ENCODE measurements at places on chromosomes 1 and 21.
A peak's percentile ranks its signal among the peaks of the same experiment; 100 is the strongest.

DNA sequence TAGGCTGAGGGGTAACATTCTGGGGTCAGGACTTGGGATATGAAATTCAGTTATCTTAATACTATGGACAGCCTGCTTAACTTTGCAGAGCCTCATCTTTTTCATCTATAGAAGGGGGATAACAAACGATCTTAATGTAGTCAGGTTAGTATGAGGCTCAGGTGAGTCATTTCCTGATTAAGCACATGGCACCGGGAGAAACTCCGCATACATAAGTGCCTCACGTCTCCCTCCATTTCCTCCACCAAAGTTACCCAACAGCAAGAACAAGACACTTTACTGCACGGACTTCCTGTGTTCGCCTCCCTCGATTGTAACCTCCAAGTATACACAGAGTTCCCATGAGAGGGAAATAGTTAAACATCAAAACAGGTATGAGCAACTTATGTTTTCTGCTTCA, 112.7 kb upstream of the COA6 start:
- DNase-seq = no peak

- no peak for DNase-seq
These were observed 125.0 kb downstream of the PTPN14 start for GRCh38 chr1:214426426-214426812.

DNA sequence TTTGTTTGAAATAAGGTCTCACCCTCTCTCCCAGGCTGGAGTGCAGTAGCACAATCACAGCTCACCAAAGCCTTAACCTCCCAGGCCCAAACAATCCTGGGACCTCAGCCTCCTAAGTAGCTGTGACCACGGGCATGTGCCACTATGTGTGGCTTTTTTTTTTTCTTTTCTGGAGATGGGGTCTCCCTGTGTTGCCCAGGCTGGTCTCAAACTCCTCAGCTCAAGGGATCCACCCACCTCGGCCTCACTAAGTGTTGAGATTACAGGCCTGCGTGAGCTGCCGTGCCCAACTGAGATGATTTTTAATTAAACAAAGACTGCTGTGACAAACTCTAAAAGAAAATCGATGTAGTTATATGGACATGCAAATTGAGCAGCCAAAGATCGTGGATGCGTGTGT, 768.4 kb upstream of the ADGRL2 start:
- DNase-seq = no peak

DNA sequence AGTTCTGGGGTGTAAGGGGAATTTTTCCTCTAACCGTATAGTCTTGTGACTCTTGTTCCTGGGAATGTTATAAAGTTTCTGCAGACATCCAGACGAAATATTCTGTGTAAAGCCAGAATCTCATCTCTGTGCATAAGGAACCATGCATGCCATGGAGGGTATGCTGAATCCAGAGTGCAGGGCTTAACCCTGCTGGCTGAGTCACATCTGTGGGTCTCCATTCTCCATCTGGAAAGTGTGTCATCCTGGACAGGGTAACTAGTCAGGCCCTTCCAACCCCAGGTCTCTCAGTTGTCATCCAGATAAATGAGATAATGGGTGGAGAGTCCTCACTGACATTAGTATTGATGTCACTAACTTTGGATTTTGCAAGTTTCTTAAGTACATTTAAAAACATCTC, 48.8 kb downstream of the ATP5PO start:
- no peak for DNase-seq

DNA sequence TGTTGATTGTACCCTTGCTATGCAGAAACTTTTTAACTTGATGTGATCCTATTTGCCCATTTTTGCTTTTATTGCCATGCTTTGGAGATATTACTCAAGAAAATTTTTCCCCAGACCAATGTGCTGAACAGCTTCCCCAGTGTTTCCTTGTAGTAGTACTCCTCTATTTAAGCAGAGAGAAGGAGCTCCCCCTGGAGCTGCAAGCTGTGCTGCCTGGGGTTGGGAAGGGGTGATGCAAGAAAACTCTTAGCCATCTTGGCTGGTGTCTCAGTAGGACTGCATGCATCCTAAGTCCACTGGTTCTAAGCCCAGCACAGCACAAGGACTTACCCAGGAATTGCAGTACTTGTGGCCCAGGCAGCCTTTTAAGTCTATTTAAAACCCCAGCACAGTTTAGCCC, 121.6 kb downstream of the NTMT2 start:
- no peak for DNase-seq

DNA sequence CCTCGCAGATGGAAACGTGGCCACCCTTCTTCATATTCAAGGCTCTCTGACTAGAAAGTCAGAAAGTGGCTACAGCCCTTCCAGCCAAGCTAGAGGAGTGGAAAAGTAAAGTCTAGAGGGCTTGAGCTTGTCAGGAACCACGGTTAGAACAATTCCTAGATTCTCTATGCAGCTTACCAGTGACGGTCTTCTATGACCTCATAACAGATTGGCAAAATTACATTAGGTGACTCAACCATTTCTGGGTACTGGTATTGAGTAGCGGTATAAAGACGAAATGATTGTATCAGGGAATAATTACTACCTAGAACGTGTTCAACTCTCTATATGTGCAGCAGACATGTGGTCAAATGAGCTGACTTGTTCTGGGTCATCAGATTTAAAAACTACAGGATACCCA, 155.0 kb upstream of the RUNX1 start:
- no peak for DNase-seq

DNA sequence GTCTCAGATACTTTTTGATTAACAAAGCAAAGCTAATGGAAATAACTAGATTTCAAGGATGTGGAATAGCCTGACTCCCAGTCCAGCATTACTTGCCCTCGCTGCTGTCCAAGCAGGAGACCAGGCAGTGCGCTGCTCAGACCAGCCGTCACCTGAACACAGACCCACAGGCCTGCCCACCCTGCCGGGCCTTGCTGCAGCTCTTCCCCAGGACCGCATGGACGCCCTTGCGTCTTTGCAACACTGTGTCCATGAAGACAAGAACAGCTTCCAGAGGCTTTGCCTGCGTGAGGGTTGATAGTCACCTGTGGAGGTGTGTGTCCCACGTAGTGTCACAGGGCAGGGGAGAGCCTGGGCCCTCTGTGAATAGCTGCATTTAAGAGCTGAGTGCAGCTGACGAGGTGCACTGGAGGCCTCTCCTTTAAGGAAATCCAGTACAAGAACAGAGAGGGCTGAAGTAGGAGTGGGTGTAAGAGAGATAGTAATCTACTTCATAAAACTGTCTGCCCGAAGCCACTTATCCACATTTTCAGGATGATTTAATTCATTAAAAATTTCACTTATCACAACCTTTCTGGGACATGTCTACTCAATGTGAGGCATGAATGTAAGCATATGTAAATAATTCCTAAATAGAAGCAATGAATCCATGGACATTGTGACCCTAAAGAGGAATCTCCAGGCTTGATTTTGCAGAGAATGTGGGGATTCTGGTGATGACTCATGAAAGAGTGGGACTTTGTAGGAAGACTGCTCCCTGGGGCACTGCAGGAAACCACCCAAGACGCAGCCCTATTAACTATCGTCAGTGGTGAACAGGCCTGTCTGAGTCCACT, 176.2 kb upstream of the RAB4A start:
- no peak for DNase-seq

- no peak for DNase-seq
These were observed 22.0 kb downstream of the COL6A1 start for GRCh38 chr21:46003575-46004007.

DNA sequence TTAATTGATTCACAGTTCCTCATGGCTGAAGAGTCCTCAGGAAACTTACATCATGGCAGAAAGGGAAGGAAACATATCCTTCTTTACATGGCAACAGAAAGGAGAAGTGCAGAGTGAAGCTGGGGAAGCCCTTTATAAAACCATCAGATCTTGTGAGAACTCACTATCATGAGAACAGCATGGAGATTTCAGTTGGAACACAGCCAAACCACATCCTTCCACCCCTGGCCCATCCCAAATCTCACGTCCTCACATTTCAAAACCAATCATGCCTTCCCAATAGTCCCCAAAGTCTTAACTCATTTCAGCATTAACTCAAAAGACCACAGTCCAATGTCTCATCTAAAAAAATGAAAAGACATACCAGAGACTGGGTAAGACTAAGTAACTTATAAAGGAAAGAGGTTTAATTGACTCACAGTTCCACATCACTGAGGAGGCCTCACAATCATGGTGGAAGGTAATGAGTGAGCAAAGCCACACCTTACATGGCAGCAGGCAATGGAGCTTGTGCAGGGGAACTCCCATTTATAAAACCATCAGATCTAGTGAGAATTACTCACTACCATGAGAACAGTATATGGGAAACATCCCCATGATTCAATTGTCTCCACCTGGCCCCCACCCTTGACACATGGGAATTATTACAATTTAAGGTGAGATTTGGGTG, 105.2 kb downstream of the MRPL39 start:
- peak; percentile 17 for DNase-seq

- DNase-seq = no peak
These were observed 147.6 kb downstream of the AJAP1 start for GRCh38 chr1:4802024-4802423.

- DNase-seq = no peak
These were observed 470 bp upstream of the NAXE start for GRCh38 chr1:156591181-156591431.

GRCh38 chr1:167739752-167740151, 18.0 kb downstream of the MPZL1 start:
- DNase-seq = no peak

GRCh38 chr1:12309783-12310742, 80.2 kb downstream of the VPS13D start:
- no peak for DNase-seq

GRCh38 chr21:33993286-33994231, 78.0 kb upstream of the ATP5PO start:
- DNase-seq = no peak

GRCh38 chr1:40922969-40923368, 56.5 kb upstream of the CTPS1 start:
- no peak for DNase-seq

DNA sequence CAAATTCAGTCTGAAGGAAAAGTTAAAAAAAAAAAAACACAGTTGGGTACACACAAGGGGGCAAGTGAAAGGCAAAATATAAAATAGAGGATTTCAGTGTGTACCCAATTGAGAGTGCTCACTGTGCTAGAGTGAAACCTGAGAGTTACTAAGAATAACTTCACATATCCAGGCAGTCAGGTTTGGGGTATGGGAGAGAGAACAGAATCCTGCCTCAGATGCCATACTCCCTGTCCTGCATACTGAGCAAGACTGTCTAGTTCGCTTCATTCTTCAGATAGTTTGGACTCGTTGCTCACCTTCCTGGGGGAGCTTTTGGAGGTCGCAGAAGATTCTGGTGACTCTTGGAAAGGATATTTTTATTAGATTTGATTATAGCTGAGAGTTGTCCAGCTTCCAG, 20.4 kb downstream of the CEP85 start:
- DNase-seq = no peak

- no peak for DNase-seq
These were observed 382.5 kb upstream of the VAMP3 start for GRCh38 chr1:7388488-7389185.

- no peak for DNase-seq
These were observed 37.9 kb downstream of the PIGM start for GRCh38 chr1:159993911-159994310.

DNA sequence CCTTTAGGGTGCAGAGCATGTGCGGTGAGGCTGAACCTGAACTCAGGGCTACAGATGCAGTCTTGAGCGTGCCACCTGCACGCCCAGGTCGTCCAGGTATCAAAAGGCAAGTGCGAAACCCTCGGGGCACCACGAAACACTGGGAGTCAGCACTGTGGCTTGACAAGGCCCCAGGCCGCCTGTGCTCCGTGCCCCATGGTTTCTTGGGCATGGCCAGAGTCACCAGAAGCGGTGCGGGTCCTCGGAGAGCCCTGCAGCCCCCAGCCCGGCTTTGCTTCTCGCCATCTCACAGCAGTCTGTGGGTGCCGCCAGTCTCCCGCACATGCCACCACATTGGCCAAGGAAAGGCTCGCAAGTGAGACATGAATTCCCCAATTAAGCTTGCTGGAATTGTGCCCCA, 117.3 kb downstream of the PGBD5 start:
- no peak for DNase-seq

GRCh38 chr1:86826856-86827255, 87.1 kb downstream of the SELENOF start:
- no peak for DNase-seq

DNA sequence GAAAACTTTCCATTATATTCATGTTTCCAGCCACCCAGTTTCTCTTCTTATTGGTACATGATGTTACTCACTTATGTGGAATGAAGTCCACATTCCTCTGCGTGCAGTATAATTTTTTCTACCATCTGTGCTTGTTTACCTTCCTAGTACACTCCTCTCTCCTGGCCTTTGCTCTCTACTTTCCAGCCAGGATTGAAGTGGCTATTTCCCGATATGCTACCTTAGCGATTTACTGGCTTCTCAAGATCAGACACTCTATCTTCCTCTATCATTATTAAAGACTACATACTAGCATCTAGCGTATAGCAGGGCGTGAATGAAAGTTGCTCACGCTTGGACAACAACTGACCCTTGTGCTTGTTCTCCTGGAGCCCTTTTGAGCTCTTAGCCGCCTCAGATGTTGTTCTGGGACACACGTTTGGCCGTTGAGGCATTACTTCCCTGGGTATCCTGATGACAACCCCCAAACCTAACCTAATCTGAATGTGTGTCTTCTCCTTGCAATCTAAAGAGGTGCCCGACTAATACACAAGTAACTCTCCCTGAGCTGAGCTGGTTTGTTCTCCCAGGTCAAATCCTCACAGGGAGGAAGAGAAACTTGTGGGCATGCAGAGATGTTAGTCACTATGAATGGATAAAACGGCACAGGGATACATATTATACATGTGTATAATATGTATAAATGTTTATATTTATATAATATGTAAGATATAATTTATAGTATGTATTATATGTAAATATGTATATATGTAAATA, 13.4 kb upstream of the MTARC2 start:
- no peak for DNase-seq

DNA sequence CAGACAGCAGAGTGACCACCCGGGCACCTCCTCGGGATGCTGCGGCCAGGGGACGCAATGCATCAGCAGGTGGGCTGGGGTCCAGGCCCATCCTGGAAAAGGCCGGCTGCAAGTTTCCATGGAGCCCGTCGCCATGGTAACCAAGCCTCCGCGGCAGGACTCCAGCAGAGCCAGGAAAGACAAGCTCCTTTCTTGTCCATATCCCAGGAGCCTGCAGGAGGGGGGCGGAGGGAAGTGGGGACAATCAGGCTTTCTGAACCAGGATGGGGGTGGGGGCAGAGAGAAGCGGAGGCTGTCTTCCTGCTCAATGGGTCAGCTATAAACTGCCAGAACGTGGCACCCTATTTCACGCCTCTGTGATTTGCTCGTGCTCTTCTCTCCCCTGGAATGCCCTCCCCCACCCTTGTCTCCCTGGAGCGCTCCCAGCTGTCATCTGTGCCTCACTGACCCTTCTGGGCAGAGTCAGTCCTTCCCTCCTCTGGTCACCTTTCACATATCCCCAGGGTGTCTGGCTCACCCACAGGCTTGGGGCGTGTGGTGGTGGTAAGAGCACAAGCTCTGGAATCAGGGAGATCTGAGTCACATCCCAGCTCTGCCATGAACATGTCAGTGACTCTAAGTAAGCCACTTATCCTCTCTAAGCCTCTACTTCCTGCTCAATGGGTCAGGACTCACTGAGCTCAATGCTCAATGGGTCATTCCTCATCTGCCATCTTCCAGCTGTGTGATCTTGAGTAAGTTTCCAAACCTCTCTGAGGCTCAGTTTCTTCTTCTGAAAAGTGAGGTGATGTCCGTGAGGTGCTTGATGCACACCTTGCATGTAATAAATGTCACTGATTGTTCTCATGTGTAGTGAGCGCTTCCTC, 58.9 kb upstream of the LAPTM5 start:
- no peak for DNase-seq

GRCh38 chr1:109804660-109805059, 40.9 kb upstream of the EPS8L3 start:
- no peak for DNase-seq

GRCh38 chr1:207965392-207966387, 54.8 kb upstream of the CD34 start:
- DNase-seq = no peak

All from stimulated activated CD4-positive, alpha-beta T cell treated with anti-CD3 and anti-CD28 coated beads, Interleukin-1b, Interleukin-23, amount 100 ng/mL, for 1 hour (primary cell).